Occipital lobe (tissue), 3 donors: ENCODE measurements at places on chromosomes 1 and 21. TPM values are rescaled to one million over a fixed set of nuclear protein-coding genes. Genes with fewer than 3 reads are reported as not detected.

GIPC2 gene
- total RNA-seq: 0.47 TPM

MRTO4 gene
- 26.0 TPM for total RNA-seq

GNPAT gene
- total RNA-seq: 57.1 TPM

MIS18A gene
- 9.0 TPM for total RNA-seq

LCE2B gene
- not detected for total RNA-seq

CHRNB2 gene
- total RNA-seq: 20.4 TPM

NBPF4 gene
- 0.16 TPM for total RNA-seq

TAF12 gene
- 20.1 TPM for total RNA-seq

OR10J1 gene
- total RNA-seq: not detected

B3GALT5 gene
- 0.62 TPM for total RNA-seq

OR2L13 gene
- 3.4 TPM for total RNA-seq

PTPRF gene
- total RNA-seq: 37.6 TPM

LCK gene
- not detected for total RNA-seq

GJA8 gene
- total RNA-seq: not detected

LELP1 gene
- not detected for total RNA-seq

PAQR6 gene
- 8.6 TPM for total RNA-seq

SELP gene
- total RNA-seq: 0.16 TPM

FMO2 gene
- 0.31 TPM for total RNA-seq

CRABP2 gene
- total RNA-seq: 3.1 TPM

AKR7A2 gene
- 24.2 TPM for total RNA-seq

CAMK2N1 gene
- 77.2 TPM for total RNA-seq

CD34 gene
- total RNA-seq: 1.6 TPM

MRAP gene
- total RNA-seq: not detected

CLDN17 gene
- total RNA-seq: not detected

NSL1 gene
- 62.4 TPM for total RNA-seq

PCBP3 gene
- 5.5 TPM for total RNA-seq

SLAMF9 gene
- not detected for total RNA-seq

ASTN1 gene
- 67.4 TPM for total RNA-seq

ADAMTS5 gene
- total RNA-seq: 1.4 TPM

FCRL5 gene
- not detected for total RNA-seq

BEND5 gene
- 18.2 TPM for total RNA-seq

GBP4 gene
- 2.2 TPM for total RNA-seq
